ENCODE measurements at places on chromosomes 1 and 21.

DNA sequence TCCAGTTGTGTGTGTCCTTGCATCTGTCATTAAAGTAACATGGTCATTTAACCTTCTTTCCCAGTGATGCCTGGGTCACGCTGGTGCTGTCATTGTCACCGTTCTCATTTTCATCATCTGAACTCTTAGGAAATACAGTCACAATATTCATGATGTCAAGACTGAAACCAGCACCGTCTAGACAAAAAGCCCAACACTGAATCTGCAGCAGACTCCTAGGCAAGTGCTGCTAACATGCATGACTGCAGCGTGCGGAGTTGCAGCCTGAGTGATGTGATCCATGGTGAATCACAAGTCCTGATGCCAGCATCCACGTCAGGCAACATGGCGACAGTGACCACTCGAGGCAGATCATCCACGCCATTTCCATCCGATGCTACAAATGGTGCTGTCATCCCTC is 37.6 kb downstream of the MRPL37 start:
- DNase-seq: no peak

DNA sequence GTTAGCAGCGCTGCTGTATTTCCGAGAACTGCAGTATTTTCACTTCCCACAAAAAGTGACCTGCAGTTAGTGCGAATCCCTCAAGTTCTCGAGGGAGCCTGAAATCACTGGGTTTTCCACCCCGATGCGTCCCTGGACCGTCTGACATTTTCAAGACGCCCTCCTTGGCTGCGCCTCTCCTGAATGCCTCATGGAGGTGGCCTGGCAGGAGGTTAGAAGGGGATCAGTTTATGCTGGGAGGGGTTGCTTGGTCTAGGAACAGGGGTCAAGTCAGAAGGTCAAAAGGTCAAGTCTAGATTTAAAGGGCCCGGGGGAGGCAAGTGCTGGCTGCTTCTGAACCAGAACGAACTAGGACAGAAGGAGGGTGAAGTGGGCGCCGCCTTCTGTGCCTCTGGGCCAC is 176.8 kb downstream of the PRDM16 start:
- DNase-seq: no peak

- no peak for DNase-seq
These were observed 10.1 kb downstream of the CFAP45 start for GRCh38 chr1:159889821-159890252.

DNA sequence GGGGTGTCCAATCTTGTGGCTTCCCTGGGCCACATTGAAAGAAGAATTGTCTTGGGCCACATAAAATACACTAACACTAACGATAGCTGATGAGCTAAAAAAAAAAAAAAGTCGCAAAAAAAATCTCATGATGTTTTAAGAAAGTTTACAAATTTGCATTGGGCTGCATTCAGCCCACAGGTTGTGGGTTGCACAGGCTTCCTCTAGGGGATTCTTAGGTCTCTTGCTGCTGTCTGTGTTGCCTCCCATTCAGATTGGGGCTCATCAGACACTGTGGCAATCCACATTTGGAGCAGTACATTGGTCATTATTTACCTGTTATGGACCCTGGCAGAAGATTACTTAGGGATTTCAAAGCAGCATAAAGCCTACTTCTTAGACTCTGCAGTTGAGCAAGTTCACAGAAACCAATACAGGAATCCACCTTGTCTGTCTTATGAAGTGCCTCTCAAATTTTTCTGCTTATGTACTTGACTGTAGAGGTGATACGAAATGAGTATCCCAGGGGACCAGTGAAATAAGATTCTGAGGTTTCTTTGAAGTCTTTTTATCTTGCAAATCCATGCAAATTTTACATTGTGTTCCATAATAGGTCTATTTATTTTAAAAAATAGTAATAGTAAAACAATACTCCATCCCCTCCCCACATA is 205.5 kb downstream of the RPS6KC1 start:
- peak; percentile 2 for DNase-seq

DNA sequence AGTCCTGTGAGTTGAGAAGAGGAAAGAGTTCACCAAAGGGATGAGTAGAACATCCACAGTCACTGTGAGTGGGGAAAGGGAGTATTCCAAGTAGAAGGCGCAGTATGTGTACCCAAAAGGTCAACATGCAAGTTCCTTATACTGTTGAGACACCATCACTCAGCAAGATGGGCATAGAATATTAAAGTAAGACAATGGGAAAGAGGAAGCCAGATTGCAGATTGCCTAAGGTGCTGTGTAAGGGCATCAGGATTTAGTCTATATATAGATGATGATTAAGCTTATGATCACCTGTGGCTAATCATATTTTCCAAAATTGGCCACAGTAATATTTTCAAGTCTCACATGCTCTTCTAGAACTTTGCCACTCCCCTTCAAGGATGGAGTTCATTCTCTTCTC is 120.1 kb upstream of the CAMK1G start:
- DNase-seq: no peak

- DNase-seq: no peak
These were observed 135.9 kb upstream of the HMCN1 start for GRCh38 chr1:185598332-185598731.

DNA sequence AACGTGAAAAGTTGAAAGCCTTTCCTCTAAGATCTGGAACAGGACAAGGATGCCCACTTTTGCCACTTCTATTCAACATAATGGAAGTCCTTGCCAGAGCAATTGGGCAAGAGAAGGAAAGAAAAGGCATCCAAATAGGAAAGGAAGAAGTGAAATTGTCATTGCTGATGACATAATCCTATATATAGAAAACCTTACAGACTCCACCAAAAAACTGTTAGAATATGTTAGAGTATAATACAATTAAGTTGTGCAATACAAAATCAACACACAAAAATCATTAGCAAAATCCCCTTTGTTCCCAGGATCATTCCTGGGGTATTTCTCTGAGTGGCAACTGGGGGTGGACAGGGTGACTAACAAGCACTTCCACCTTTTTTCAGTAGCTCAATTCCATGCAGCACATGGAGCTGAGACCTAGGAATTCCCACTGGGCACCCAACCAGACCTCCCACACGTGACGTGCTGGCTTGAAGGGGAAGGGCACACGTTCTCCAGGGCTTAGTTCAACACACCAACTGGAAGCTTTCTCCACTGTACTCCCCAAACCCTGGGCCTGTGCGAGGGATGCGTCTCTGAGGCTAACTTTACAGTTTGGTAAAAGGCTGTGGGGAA is 9.6 kb downstream of the STUM start:
- DNase-seq: no peak

DNA sequence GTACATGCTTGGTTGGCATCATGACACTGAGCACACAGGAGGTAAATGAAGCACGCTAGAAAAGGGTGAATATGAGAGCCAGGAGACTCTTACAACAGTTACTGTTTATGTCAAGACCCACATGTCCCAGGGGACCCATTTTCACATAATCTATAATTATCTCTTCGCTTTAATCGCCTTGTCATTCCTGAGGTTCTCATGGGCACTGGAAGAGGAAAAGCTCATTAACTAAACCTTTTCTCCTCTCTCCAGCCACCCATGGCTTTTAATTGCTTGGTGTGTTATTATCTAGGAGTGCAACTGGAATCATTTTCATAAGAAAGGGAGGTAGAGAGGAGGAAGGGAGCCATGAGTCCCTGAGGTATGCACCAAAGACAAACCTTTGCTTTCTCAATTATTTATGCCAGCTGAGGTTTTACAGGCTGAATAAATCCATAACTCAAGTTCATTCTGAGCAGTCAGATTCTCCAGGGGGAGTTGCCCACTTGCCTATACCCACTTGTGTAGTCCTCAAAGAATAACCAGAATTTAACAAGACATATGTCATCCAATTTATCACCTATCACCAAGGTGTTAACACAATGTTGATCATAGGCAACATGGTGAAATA is 77.4 kb downstream of the ACBD6 start:
- DNase-seq: peak; percentile 88

DNA sequence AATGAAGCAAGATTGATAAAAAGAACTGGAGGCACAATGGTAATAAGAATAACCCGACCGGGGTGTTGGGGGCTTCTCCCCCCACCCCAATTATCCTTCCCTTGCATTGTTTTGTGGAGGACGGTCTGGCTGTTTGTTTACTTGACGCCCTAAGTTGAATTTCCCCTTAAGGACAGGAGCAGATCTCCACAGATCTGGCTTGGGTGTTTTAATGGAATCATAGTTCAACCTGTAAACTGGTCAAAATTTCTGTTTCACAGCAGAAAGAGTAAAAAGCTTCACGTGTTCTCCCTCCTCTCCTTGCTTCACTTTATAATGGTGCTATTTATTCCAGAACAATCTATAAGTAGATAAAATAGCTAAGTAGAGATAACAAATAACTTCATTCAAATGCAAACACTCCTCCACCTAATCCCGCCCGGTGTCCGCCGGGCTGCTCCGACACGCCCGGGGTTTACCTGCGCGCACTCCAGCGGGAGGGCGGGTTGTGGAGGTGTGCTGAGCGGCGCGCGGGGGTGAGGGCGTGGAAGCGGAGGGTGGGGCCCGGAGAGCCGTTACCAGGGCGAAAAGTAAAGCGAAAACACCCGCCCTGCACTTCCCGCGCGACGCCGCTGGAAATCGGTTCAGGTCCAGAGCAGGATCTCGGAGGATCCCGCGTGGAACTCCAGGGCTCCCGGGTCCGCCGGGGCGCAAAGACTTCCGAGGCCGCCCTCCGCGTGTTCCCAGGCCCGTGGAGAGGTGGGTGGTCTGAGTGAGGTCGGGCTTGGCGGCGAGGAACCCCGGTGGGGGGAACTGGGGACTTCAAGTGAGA is 2.0 kb upstream of the ATF3 start:
- no peak for DNase-seq

- DNase-seq: no peak
These were observed 28.5 kb upstream of the XPR1 start for GRCh38 chr1:180603223-180603849.

DNA sequence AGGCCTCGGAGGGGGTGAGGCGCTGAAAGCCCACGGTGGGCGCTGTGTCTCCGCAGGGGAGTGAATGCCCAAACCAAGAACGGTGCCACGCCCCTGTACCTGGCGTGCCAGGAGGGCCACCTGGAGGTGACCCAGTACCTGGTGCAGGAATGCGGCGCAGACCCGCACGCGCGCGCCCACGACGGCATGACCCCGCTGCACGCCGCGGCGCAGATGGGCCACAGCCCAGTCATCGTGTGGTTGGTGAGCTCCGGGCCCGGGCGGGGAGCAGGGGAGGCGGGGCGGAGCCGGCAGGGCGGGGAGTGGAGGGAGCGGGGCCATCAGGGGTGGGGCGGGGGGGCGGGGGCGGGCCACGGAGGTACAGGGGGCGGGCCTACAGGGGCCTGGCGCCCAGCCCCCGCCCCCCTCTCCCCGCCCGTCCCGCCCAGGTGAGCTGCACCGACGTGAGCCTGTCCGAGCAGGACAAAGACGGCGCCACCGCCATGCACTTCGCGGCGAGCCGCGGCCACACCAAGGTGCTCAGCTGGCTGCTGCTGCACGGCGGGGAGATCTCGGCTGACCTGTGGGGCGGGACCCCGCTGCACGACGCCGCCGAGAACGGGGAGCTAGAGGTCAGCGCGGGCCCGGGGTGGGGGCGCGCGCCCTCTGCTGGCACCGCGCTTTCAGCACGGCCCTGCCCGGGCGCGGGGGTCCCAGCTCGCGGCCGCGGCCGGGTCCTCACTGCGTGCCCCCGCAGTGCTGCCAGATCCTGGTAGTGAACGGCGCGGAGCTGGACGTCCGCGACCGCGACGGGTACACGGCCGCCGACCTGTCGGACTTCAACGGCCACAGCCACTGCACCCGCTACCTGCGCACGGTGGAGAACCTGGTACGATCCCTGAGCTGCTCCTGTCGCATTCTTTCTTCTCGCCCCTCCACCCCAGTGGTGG is 15.9 kb downstream of the ESPN start:
- DNase-seq: peak; percentile 40

- no peak for DNase-seq
These were observed 81.3 kb downstream of the NEK7 start for GRCh38 chr1:198238121-198238520.

DNA sequence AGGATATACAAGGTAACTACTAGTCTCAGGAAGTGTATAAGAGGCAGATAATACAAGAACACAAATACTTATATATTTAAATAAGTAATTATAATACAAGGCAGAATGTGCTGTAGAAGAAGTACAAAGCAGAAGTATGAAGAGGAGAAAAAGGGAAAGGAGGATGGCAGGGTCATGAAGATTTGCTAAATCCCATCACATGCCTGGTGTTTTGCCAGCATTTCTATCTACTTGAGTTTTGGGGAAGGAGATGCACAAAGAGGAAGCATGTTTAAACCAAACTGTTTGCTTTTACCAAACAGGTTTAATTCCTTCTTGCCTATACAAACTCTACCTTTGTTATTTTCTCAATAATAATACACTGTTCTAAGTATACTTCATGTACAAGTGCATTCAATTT is 60.9 kb upstream of the PODN start:
- no peak for DNase-seq

DNA sequence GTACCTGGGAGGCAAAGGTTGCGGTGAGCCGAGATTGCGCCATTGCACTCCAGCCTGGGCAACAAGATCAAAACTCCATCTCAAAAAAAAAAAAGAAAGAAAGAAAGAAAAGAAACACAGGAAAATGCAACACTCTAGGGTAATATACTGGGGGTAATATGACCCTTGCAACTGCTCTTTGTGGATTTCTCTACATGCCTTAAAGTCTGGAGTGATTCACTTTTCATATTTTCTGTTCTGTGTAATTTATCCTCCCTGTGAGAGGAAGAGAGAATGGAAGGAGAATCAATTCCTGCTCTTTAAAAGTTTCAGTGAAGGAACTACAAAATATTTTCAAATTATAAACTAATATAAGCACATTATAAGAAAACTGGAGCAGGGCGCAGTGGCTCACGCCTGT is 22.7 kb downstream of the RIT1 start:
- DNase-seq: no peak

DNA sequence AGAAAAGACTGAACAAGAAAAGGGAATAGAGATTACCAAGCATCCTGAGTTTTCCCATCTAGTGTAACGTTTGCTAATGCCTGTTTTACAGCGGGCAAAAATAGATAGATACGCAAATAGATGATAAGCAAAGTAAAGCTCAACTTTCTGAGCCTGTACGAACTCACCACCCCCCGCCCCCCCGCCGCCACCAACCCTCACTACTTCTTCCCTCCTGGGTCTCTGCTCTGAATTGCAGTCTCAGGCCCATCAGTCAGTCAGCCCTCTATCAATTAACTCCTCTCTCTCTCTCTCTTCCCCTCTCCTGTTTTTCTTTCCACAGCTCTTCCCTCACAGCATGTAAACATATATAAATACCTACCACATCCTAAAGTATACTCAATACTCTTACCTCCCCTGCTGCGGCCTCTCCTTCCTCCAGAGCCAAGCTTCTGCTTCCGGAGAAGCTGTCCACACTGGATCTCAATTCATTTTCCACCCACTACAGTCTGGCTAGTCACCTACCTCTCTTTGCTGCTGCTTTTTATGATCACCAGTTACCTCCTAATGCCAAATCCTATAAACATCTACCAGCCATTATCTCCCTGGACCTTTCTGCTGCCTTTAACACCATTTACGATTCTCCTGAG is 64.6 kb downstream of the CAPN2 start:
- no peak for DNase-seq

GRCh38 chr1:35619237-35620121 is 21.8 kb downstream of the PSMB2 start:
- no peak for DNase-seq

GRCh38 chr1:26581287-26581651 is 51.7 kb downstream of the RPS6KA1 start:
- no peak for DNase-seq

- no peak for DNase-seq
These were observed 351.0 kb downstream of the COL11A1 start for GRCh38 chr1:102757363-102757762.

- no peak for DNase-seq
These were observed 15.7 kb downstream of the SSR2 start for GRCh38 chr1:156004843-156005584.
